ENCODE measurements at places on chromosomes 16 and 17.

- no peak for DNase-seq
Observed at GRCh38 chr16:9476744-9477143, 385.3 kb downstream of the HAPSTR1 start.

DNA sequence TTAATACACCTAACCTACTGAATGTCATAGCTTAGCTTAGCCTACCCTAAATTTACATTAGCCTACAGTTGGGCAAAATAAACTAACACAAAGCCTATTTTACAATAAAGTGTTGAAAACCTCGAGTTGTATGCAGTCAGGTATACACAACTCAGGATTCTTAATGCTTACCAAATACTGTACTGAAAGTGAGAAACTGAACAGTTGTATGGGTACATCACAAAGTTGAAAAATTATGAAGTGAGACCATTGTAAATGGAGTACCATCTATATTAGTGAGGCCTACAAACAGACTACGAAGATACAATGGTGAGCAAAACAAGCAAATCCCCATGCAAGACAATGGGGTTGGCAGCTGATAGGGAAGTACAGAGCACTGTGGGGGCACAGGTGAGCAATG is 79.7 kb downstream of the VAT1L start:
- no peak for DNase-seq

DNA sequence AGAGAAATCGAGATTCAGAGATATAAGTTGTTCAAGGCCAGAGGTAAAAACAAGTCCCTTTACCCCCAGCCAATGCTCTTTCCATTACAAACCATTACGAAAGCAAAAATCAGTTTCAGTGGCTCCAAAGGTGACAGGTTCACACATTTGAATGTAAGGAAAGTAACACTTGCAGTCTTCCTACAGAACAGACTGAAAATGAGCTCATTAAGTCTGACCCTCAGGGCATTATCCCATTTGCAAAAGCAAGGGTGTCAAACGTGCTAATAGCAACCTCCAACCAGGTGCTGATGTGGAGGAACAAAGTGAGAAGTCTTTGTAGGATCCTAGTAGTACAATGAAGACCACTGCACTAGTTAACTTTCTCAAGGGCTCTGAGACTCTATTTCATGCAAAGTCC is 65.2 kb downstream of the XPO6 start:
- DNase-seq, result no peak

DNA sequence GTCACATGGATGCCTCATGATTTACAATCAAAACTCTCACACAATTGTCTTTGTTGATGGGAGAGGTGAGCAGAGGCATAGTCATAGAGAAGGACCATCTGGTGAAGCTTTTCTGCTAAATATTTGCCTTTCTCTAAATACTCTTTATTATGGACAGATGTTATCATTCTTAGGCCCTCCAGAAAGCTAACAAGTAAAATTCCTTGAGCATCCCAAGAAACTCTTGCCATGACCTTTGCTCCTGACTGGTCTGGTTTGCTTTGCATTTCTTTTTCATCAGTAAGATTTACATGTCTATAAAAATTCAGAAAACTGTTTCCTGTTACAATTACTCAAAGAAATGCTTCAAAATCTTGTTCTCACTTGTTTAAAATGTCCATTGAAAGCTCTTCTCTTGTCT is 1336.6 kb upstream of the CDH8 start:
- no peak for DNase-seq

DNA sequence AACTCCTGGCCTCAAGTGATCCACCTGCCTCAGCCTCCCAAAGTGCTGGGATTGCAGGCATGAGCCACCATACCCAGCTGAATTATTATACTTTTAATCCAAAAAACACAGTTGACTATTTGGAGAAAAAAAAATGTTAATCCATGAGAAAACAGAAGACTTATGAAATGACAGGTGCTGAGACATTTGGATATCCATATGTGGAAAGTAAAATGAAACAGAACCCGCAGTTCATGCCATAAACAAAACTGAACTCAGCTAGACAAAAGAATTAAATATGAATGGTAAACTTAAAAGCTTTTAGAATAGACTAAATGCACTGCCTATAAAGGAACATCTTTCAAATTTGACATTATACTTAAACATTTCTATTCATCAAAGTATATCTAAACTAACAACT is 8.2 kb upstream of the RBBP6 start:
- no peak for DNase-seq

GRCh38 chr17:9364837-9365430 is 210.7 kb downstream of the STX8 start:
- no peak for DNase-seq

DNA sequence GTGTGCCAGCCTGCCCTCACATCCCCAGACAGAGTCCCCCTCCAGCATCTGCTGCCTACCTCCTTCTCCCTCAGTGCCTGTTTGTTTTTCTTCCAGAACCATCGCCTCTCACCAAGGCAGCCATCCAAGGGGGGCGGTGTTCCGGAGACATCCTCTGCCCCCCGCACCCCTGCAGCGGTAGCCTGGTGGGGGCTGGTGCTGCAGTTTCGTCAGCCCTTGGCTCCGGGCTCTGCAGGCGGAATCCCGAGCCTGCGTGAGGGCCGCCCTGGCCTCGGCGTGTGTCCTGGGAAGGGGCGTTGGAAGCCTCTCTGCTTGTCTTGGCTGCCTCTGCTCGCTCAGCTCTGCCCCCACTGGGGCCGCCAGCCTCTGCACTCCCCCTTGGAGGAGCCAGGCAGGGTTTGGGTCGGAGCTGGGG is 126.0 kb upstream of the CIBAR2 start:
- DNase-seq, result no peak

- DNase-seq, result no peak
Observed at GRCh38 chr16:17130733-17131132, 340.0 kb downstream of the XYLT1 start.

DNA sequence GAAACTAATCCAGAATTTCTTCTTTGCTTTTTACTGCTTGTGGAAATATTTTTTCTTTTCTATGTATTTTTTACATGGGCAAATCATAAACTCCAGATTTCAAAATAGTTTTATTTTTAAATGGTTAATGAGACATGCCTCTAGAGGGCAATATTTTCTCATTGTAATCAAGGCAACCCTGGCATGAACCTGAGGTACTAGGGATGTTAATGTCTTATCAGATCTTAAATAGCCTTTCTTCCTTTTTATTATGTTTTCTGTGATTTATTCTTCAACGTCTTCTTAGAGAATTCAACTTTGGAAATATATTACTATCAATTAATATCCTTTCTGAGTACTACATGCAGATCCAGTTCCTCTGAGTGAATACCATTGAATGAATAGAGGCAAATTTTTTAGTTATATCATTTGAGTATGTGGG is 324.7 kb downstream of the BCAS3 start:
- DNase-seq, result peak; percentile 44

DNA sequence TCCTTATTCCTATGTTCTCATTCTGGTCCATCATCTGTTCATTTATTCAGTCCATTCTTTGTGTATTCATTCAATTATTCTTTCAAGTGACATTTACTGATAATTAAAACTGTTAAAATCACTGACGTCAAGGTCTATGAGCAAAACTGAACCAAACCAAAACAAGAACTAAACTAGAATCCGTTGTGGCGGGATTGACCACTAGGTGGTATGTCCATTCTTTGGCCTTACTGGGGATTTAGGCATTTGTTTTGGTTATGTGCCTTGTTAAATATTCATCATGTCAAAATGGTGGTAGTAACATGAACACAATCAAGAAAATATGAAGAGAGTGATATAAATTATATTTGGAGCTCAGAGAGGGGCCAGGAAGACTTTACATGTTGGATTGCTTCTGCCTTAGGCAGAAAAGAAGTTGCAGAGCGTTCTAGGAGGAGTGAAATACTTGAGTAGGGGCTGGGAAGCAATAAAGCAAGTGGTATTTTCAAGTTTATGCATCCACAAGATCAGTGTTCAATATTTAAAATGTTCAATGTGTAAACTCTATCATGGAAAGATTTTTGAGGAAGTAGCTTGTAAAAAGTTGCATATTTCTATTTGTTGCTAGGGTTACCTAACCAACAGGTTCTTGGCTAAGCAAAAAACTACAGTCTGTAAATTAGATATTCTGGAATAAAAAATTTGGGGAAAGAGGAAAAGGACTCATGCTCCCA is 129.0 kb downstream of the CDH13 start:
- no peak for DNase-seq

GRCh38 chr16:79754501-79754900 is 154.0 kb upstream of the MAF start:
- no peak for DNase-seq

- no peak for DNase-seq
Observed at GRCh38 chr17:75501378-75502071, 13.8 kb downstream of the CASKIN2 start.

- no peak for DNase-seq
Observed at GRCh38 chr16:50083996-50084395, 18.2 kb downstream of the HEATR3 start.

DNA sequence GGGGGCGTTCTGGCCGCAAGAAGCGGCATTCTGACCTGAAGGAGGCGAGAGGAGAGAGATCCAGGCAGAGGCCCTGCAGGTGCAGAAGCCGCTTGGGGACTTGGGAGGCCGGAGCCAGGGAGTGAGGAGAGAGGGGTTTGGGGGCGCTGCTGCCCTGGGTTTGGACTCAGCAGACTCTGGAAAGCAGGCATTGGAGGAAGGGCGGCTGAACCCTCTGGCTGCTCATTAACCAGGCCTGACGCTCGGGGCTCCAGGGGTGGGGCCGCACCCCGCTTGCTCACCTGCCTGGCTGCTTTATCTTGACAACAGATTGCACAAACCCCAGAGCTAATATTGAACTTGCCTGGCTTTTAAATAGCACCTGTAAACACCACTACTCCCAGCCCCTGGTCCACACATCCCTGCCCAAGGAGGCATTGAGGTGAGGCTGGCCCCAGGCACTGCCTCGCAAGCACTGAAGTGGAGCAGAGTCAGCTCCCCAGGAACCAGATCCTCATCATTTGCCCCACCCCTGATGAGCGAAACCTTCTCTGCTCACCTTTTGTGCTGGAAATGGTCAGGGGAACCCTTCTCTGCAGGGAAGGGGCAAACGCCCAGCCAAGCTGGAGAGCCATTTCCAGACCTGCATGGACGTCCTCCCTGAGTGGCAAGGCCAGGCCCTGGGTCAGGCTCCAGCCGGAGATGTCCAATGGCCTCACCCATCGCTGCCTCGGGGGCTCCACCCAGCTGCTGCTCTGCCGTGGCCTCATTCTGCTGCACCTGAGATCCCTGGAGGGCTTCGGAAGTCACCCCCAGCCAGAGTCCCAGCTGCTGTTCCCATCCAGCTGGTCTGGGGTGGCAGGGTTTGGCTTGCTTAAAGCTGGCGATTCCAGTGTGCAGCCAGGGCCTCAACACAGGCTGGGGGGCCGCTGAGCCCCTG is 190.2 kb upstream of the GSE1 start:
- DNase-seq, result peak; percentile 42

DNA sequence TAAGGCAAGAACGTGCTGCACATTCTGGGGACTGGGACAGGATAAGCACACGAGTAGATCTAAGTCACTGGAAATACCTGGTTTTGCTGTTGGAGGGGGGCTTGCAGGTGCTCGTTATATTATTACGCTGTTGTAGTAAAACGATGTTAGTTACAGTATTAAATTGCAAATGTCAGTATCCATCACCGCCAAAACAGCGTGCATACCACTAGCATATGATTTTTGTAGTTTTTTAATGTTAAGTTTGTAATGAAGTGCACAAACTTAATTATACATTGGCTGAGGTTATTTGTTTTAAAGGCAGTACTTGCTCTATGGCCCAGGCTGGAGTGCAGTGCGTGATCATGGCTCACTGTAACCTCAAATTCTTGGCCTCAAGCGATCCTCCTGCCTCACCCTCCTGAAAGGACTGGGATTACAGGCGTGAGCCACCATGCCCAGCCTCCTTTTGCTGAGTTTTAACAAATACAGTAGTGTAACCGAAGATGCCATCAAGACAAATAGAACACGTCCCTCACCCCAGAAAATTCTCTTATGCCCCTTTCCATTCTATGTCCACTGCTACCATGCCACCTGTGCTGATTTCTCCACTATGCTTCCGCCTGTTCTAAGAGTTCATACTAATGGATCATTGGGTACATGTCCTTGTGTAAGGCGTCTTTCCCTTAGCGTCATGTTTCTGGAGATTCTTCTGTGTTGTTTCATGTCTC is 20.7 kb upstream of the CSNK1D start:
- no peak for DNase-seq

- DNase-seq, result peak; percentile 99
Observed at GRCh38 chr16:17205279-17206211, 265.2 kb downstream of the XYLT1 start.

DNA sequence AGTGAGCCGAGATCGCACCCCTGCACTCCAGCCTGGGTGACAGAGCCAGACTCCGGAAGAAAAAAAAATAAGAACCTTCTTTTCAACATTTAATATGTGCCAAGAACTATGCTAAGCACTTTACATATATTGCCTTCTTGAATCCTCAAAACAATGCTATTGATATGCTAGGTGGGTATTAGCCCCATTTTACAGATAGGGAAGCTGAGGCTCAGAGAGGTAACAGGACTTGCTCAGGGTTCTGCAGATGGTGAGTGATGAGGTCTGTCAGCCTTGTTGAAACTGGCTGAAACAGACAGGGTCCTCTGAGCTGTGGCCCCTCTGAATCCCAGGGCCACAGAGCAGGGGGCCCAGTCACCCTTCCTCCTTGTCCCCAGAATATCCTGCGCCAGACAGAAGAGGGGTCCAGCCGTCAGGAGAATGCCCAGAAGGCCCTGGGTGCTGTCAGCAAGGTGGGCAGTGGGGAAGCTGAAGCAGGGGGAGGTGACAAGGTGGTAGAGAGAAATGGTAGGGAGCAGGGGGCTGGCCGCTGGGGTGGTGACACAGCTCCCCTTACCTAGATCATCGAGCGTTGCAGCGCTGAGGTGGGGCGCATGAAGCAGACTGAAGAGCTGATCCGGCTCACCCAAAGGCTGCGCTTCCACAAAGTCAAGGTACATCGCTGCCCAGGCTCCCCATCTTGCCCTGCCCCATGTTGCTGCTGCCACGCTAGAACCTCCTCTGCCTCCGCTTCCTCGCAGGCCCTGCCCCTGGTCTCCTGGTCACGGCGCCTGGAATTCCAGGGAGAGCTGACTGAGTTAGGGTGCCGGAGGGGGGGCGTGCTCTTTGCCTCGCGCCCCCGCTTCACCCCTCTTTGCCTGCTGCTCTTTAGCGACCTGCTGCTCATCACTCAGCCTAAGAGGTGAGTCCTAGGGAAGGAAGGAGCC is 8.2 kb downstream of the ARHGEF15 start:
- no peak for DNase-seq

- DNase-seq, result no peak
Observed at GRCh38 chr17:57422574-57423164, 166.3 kb downstream of the MSI2 start.

GRCh38 chr16:57953857-57954256 is 17.1 kb downstream of the CNGB1 start:
- no peak for DNase-seq
